ENCODE measurements at places on chromosomes 1 and 21. TPM values are rescaled to one million over a fixed set of nuclear protein-coding genes. Genes with fewer than 3 reads are reported as not detected.

- no peak for DNase-seq
These were observed 58.9 kb downstream of the SWT1 start for GRCh38 chr1:185215911-185216310.

DNA sequence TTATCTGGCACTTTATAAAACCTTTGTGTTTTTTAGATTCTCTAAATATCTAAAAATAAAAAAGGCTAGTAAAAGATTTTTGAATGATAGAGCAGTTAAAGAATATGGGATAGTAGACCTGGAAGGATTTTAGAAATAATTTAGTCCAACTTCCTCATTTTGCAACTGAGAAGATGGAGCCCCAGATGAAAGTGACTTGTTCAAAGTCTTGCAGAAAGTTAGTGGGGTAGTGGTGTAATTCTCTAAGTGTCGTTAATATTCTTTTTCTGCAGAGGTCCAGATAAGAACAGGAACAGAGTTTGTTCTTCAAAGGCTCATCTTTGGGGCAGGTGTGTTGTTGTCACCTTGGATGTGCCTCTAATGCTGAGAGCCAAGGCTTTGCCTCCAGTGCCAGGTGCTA lies 159.5 kb downstream of the DISC1 start:
- DNase-seq, result no peak

GRCh38 chr1:52305417-52306226 lies 60.4 kb downstream of the CC2D1B start:
- DNase-seq, result no peak

The KLHDC8A gene
- 0.78 TPM for total RNA-seq

The LMX1A gene
- not detected for total RNA-seq

The NOS1AP gene
- 4.9 TPM for total RNA-seq

DNA sequence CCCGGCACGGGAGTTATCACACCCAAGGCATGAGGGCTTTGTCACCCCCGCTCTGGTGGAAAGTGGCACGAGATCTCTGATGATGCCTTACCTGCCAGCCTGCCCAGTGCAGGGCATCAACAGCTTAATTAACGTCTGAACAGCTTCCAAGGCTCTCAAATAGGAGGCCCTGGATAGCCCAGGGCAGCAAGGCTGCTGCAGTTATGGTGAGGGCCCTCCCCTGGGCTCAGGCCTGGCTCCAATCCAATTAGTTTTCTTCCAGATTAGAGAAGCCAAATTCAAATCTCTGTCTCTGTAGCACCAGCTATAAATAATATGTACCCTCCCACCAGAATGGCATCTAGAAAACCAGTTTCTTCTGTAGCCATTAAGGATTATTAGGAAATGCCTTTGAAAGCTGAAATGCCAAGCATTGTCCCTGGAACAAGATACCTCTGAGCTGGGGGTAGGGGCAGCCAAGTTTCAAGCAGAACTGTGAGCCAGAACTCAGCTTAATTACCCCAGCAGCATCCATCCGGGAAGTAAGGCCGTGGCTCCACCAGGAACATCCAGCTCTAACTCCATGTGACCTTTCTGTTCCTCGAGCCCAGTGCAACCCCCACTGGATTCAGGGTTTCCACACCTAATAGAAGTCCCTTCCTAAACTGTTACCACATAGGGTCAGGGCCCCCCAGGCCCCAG lies 12.5 kb downstream of the QSOX1 start:
- DNase-seq, result peak; percentile 47

DNA sequence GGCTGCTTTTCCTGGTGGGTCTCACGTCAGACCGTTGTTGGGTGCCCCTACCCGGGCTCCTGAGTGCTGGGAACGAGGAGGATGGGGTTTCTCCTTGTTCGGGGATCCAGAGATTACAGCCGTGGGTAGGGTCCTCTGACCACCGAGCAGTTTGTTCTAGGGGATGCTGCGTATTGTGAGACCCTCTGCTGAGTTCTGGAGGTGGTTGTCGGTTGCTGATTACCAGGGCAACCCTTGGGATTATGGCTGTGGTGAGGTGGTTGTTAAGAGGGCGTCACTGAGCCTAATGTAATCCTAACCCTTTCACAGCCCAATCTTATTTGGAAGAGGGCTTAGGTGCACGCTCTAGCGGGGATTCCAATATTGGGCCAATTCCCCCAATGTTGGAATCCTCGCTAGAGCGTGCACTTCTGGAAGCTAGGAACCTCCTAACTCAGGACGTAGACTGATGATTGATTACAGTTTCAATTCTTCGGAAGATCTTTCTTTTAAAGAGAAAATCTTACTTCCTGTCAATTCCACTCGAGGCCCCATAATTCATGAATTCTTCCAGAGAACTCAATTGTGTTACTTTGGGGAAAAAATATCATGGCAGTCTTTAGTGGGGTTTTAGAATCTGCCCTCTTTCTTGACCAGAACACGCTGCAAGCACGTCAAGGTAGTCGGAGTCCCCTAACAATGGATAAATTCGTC lies 483 bp downstream of the TCEANC2 start:
- DNase-seq, result no peak

The APOBEC4 gene
- not detected for total RNA-seq

GRCh38 chr21:43287111-43287760 lies 118.4 kb downstream of the CRYAA start:
- peak; percentile 54 for DNase-seq

DNA sequence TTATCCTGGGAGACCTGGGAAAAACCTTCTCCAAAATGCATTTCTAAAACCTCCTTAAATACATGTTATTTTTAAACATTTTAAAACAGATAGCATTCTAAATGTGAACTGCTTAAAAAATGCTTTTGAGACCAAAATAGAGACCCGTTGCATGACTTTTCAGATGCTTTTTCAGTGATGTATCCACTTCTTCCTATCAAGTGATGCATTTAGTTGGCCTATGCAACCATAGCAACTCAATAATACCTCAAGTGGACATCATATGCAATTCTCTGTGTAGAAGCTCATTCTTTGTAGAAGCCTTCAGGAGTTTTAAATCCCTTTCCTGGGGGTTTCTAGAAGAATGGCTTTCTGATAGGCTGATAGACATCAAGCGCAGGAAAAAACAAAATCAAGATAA lies 94.5 kb upstream of the RAVER2 start:
- DNase-seq, result no peak

GRCh38 chr1:222970040-222970439 lies 155.2 kb downstream of the DISP1 start:
- no peak for DNase-seq

GRCh38 chr1:162144853-162145252 lies 75.4 kb downstream of the NOS1AP start:
- no peak for DNase-seq

The NRAS gene
- total RNA-seq, result 26.5 TPM

GRCh38 chr1:166084613-166085012 lies 82.2 kb downstream of the FAM78B start:
- no peak for DNase-seq

GRCh38 chr1:234170622-234171021 lies 202.6 kb upstream of the COA6 start:
- no peak for DNase-seq

DNA sequence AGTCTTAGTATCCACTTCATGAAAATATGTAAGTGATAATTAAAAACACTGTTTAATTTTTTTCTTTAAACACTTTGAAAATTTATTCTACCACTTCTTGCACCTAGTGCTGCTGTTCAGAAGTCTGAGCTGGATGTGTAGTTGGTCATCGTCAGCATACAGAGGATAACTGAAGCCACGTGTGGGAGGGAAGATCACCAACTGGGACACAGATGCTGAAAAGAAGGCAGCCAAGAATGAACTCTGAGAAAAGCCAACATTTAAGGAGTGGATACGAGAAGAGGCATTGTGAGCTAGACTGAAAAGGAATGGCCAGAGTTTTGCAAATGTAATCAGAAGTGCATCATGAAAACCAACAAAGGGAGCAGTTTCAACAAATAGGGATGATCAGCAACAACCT lies 24.6 kb upstream of the CLCA4 start:
- DNase-seq, result no peak

The CYYR1 gene
- 51.3 TPM for total RNA-seq

- peak; percentile 63 for DNase-seq
These were observed 7.5 kb downstream of the MX2 start for GRCh38 chr21:41369105-41369919.

- DNase-seq, result no peak
These were observed 14.1 kb downstream of the AZIN2 start for GRCh38 chr1:33094971-33095604.

The CACNA1S gene
- 0.55 TPM for total RNA-seq

All from upper lobe of right lung (tissue), 1 donor.